ENCODE measurements at places on chromosomes 6 and 20.

DNA sequence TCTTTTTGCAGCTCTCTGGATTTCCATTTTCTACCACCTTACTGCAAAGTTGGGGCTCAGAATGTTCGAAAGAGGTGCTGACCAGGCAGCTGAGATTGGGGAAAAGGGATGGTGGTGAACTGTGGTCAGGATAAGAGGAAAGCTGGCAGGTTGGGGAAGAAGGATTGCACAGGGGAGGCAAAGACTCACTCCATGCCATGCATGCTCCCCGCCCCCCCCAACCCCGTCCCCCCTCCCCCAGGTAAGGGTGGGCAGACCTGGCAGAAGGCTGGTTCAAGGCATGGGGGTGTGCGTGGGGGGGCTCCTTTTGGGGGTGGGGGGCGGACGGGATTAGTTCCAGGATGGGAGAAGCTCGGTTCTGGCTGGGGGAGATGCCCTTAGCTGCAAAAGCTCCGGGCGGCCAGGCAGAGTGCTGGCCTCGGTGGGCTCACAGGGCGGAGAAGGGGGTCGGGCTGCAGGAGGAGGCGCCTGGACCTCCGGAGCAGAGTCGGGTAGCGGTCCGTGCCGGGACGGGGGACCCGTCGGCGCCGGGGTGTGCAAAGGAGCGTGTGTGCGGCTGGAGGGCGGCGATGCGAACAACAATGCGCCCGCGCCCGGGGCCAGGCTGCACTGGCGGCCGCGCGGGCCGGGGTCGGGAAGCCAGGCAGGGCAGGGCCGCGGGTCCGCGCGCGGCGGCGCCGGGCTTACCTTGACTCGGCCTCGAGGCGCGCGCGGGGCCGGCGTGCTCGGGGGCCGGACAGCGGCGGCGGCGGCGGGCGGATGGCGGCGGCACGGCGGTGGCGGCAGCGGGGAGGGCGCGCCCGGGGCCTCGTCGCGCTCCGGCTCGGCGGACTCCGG, 880 bp downstream of the ADNP start:
- DNase-seq, result peak; percentile 2

GRCh38 chr20:14434384-14435136, 97.1 kb upstream of the FLRT3 start:
- no peak for DNase-seq

GRCh38 chr6:113209315-113209714, 647.8 kb upstream of the MARCKS start:
- DNase-seq, result no peak

DNA sequence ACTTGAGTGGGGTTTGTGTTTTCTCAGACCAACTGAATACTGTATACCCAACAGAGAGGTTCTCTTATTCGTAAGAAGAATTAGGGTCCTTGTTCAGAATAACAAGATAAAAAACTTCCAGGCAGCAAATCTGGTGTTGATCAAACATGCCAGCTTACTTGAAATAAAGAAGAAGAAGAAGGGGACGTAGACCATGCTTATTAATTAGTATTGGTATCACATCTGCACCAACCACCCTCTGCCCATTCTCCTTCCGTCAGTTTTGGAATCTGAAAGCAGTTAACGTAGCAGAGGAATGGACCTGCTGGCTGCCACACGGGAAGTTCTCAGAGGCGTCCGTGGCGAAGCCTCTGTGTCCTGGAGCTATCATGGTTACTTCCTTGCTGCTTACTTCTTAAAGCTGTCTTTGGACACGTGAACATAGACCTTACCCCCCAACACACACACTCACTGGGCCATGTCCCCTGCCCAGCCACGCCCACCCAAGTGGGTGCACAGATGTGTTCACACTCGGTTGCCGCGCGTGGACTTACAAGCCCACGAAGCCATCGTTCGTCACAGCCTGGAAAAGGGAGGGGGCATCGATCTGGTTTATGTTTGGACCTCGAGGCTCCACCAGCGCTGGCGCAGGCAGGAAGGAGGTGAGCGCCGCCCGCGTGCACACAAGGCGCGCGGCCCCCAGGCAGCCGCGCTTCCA, 4.1 kb upstream of the DLL1 start:
- DNase-seq, result no peak

DNA sequence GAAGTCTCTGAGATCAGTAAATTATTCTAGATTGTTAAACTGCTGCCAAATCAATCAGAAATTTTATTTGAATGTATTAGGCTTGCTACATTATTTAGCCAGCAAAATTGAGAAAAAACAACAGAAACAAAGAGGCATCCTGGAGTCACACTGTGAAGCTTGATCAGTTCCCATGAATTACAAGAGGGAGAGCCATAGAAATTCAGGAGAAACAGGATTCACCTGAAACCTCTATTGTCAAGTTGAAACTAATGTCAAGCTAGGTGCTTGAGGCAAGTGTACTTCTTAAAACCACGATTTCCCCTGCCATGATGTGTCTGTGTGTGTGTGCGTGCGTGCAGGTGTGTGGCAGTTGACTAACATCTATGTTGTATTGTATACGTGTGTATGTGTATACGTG, 439.1 kb upstream of the NOX3 start:
- DNase-seq, result no peak

- no peak for DNase-seq
These were observed 25.7 kb downstream of the SUMO4 start for GRCh38 chr6:149425754-149426153.

DNA sequence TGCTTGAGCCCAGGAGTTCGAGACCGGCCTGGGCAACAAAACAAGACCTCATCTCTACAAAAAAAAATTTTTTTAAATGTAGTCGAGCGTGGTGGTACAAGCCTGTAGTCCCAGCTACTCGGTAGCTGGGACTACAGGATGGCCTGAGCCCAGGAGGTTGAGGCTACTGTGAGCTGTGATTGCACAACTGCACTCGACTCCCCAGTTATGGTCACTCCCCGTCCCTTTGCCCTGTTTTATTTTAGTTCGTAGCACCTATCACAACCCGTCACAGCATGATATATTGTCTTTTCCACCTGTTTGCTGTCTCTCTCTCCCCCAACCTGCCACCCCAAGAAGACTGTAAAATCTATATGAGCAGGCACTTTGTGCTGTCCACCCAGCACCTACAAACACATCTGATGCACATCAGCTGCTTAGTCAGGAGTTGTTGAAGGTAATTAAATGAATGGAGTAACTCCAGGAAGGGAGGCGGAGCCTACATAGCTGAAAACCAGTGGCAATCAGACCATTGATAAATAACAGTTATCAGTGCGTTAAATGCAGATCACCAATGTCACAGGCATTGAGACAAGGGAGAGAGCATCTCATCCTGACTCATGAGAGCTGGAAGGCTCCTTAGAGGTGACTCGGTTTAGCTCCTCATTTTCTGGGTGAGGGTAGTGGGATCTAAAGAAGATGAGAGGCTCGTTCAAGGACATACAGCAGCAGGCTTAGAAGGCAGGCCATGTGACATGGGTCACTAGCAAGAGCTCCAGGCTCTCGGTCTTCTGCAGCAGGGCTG, 14.4 kb upstream of the XRN2 start:
- no peak for DNase-seq

- DNase-seq, result no peak
These were observed 21.7 kb downstream of the TMC2 start for GRCh38 chr20:2557873-2558580.

GRCh38 chr6:25280344-25281074, 1.3 kb downstream of the CARMIL1 start:
- DNase-seq, result no peak

GRCh38 chr6:110448846-110449540, 27.4 kb downstream of the SLC22A16 start:
- no peak for DNase-seq

GRCh38 chr20:42610070-42610469, 579.6 kb downstream of the PTPRT start:
- DNase-seq, result no peak

DNA sequence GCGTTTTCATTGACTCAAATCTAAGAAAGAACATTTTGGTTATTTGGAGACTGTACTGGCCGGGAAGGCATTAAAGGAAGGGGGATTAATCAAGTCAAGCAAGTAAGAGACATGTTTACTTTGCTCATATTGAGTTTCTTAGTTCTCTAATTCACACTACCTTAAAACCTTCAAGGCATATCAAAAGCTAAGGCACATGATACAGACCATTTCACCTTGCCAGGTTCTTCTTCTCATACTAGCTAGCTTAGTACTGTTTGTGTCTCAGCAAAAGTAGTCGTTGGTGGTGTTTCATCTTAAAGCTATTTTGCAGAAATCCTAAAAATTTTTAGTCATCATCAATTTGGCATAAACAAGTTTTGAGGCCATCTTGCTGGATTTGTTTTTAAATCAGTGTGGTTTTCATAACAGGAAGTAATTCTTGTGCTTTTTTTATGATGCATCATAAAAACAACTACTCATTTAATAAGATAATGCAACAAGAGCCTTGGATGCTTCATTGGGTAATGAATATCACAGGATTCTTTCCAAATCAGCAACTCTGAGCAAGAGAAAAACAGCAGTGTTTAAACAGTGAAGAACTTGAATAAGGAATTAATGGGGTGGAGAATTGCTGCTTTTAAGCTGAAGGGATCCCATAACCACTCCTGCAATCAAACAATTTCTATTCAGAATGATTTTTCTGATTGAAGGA, 425.3 kb downstream of the EPM2A start:
- DNase-seq, result no peak

DNA sequence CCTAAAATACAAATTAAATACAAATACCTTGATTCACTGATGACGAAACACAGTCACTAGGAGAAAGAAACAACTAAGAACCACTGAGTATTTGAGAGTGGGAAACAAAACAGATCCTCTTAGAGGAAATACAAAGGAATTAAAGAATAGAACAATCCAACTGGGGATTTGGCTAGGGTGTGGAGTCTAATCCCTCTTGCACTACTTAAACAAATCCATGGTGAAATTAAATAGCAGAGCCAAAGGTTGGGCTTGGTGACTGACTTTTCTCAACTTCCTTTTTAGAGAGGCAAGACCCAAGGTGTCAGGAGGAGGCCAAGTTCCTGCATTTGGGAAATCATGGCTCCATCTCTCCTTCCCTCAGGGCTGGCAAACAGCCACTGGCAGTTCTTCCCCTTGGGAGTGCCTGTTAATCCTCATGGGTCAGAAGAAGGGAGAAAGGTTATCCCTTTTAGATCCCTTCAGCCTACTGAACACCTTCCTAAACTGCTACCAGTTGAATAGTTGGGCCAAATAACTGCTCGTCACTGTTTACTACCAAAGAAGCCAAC, 101.2 kb upstream of the TRAF3IP2 start:
- no peak for DNase-seq

DNA sequence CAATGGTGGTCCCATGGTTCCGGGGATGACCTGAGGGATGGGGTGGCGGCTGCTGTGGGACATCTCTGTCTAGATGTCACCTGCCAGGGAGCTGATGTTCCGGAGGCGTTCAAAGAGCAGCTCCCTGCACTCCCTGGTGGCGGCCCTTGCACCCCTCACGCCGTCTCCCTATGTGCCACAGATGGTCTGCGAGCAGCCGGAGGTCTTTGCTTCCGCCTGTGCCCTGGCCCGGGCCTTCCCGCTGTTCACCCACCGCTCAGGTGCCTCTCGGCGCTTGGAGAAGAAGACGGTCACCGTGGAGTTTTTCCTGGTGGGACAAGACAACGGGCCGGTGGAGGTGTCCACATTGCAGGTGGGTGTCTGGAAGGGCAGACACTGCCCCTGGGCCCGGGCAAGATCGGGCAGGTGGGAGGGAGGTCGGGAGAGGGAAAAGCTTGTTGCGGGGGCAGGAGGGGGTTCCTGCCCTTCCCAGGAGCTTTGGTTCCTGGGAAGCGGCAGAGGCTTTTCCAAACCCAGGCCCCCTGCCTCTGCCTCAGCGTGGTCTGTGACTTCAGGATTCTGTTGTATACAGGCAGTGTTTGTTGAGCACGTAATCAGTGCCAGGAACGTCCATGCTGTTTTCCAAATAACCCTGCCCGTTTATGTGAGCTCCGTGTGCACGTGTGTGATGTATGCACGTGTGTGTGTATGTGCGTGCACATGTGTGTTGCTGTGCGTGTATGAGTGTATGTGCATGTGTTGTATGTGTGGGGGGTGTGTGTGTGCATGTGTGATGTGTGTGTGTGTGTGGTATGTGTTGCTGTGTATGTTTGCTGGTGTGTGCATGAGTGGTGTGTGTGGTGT, 1.9 kb downstream of the NPEPL1 start:
- DNase-seq, result no peak

GRCh38 chr6:89281779-89282246, 33.3 kb downstream of the GABRR2 start:
- DNase-seq, result peak; percentile 26

GRCh38 chr20:33650111-33650752, 11.9 kb upstream of the C20orf144 start:
- DNase-seq, result no peak

GRCh38 chr6:148069256-148069655, 273.4 kb upstream of the SASH1 start:
- no peak for DNase-seq

GRCh38 chr6:43964659-43965570, 162.3 kb downstream of the MRPL14 start:
- DNase-seq, result no peak

DNA sequence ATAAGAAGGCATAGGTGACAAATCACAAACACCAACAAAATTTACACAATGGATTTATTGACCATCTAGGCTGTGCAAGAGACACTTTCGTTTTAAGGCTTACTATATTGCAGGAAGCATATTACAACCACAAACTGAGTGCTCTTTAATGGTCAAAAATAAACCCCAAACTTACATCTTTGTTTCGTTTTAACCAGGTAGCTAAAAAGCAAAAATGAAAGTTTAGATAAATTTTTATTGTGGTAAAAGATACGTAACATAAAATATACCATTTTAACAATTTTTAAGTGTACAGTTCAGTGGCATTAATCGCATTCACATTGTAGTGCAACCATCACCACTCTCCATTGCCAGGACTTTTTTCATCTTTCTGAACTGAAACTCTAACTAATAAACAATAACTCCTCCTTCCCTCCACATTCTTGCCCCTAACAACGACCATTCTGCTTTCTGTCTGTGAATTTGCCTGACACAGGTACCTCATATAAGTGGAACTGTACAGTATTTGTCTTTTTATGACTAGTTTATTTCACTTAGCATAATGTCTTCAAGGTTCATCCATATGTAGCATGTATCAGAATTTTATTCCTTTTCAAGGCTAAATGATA, 32.3 kb upstream of the DUSP22 start:
- no peak for DNase-seq

GRCh38 chr6:157058574-157058973, 264.7 kb downstream of the TMEM242 start:
- DNase-seq, result no peak

DNA sequence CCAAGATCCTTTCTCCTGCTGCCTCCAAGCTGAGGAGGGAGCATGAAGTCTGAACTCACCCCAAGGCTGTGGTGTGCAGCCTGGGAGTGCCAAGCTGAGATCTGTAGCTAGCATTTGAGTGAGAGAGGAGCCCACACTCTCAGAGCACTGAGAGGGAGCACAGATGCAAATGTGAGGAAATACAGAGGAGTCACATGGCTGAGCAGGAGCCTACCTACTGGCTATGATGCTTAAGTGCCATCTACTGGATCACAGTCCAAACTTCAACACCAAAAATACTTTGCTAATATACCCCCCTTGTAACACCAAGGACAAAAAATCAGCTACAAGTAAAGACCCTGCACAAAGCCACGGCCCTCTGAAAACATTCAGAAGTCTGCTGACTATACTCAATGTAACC, 94.4 kb upstream of the IMPG1 start:
- no peak for DNase-seq
